ENCODE measurements at places on chromosomes 6 and 20.
A peak's percentile ranks its signal among the peaks of the same experiment; 100 is the strongest.

DNA sequence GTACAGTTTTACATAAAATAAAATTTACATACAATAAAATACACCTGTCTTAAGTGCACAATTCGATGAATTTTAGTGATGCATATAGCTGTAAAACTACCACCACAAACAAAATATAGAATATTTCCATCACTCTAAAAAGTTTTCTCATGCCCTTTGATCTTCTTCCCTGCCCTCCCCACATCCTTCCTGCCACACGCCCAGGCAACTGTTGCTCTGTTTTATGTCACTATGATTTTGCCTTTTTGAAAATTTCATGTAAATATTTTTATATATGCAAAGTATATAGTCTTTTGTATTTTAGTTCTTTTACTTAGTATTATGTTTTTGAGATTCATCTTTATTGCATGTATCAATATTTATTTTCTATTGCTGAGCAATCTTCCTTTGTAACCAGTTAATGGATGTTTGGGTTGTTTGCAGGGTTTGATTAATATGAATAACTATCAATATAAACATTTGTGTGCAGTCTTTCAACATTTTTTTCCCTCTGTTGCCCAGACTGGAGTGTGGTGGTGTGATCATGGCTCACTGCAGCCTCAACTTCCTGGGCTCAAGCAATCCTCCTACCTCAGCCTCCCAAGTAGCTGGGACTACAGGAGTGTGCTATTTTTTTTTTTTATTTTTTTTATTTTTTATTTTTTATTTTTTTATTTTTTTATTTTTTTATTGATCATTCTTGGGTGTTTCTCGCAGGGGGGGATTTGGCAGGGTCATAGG is 23.8 kb upstream of the SAMHD1 start:
- no peak for DNase-seq

DNA sequence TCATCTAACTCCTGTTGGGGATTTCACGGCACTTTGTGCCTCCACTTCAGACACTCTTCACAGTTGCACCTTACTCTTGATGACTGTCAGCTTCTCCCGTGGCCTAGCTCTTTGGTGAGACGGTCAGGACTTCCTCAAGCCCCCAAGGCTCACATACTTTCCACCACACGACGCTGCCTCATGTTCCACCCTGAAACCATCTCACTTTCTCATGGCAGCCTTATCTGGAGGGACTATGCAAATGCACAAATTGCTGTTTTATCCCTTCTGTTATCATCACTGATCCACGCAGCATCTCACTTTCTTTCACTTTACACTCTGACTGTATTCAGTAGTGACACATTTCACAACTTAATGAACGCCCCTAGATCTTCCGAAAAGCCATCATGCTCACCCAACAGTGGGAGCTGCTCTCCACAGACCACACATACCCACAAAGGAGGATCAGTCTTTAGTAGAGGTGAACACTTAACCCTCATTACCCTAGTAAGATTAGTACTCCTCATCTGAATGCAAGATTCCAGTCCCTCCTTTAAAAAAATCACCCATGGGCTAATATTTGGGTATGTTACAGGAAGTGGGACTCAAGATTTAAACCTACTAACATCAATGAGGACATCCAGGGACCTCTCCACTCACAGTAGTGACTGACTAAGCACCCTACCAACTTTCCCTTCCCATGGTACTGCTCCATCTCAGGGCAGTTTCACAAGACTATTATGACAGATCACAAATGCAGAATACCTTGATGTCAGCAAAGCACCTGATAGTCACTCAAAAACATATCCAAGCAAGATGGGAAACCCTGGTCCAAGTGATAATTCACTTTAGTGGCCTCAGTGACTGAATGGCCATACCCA is 35.4 kb downstream of the FYN start:
- no peak for DNase-seq

GRCh38 chr6:1574083-1574761 is 35.5 kb upstream of the FOXC1 start:
- DNase-seq: no peak

DNA sequence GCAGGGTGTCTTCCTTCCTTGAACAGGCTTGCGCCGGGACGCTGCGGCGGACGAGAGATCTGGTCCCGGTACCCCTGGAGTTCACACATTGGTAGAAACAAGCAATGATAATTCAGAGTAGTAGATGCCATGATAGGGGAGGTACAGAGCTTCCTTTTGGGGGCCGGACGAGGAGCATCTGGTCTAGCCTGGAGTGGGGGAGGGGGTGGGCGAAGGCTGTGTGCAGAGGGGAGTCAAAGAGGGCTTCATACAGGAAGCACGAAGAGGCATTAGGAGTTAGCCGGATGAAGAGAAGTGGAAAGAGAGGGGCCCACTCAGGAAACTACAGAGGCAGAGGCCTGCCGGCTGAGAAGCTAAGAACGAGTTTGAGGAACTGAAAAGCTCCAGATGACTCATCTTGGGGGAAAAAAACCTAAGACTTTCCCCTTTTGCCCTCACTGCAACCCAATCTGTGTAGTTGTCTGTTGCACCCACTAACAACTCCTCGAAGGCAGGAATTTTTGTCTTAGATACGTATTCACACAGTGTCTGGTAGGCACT is 611 bp downstream of the CNPY3 start:
- peak; percentile 83 for DNase-seq

DNA sequence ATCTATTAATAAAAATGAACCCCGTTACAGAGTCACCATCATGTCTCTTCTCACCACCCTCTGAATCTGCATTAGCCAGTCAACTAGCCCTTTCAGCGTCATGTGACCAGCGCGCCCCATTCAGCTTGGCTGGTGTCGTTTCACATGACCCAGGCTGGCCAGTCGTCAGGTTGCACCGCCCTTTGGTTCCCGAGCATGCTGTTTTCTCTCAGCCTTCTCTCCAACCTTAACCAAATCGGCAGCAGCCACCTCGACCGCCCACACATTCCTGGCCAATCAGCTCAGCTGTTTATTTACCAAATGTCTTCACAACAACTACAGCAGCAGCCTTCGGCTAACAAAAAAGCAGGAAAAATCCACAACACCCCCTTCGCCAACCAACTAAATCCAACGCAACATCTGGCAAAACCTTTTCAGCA is 5.6 kb downstream of the SRSF3 start:
- peak; percentile 81 for DNase-seq

GRCh38 chr6:15268137-15268908 is 22.5 kb downstream of the JARID2 start:
- no peak for DNase-seq
